ENCODE measurements at places on chromosomes 13 and 19.

- H3K27me3 ChIP-seq, result no peaks in the 10 kb centered on the region
- DNase-seq, result peak; percentile 31
- H3K4me3 ChIP-seq, result peak overlapping the region; percentile 10
- peaks cover 42% of the 10 kb centered on the region for H3K4me1 ChIP-seq
Observed at GRCh38 chr19:13164343-13165161, 14.3 kb downstream of the IER2 start.

- no peak for DNase-seq
- no peaks in the 10 kb centered on the region for H3K4me1 ChIP-seq
- H3K27me3 ChIP-seq, result no peaks in the 10 kb centered on the region
- no peak overlapping the region for H3K4me3 ChIP-seq
Observed at GRCh38 chr19:10945264-10945663, 15.6 kb upstream of the SMARCA4 start.

- H3K4me3 ChIP-seq, result no peak overlapping the region
- H3K27me3 ChIP-seq, result no peaks in the 10 kb centered on the region
- peaks cover 95% of the 10 kb centered on the region for H3K36me3 ChIP-seq
- H3K4me1 ChIP-seq, result no peaks in the 10 kb centered on the region
- DNase-seq, result no peak
Observed at GRCh38 chr19:19655051-19655594, 8.4 kb downstream of the ATP13A1 start.

DNA sequence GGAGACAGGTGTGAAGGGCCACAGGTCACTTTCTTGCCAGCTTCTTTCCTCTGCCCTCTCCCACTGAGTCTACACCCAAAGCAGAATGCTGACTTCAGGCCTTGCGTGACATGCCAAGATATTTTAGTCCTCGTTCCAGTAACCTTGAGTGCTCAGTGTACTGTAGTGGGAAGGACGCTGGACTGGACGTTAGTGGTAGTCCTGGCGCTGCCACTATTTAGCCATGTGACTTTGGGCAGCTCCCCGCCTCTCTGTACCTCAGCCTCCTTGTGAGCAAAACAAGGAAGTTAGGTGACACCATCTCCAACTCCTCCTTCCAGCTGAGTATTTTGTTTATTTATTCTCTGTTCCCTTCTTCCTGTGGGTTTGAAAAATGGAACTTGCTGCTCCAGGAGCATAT is 86.1 kb downstream of the FRY start:
- H3K4me1 ChIP-seq, result no peaks in the 10 kb centered on the region
- H3K27me3 ChIP-seq, result no peaks in the 10 kb centered on the region
- H3K4me3 ChIP-seq, result no peak overlapping the region
- no peak overlapping the region for H3K27ac ChIP-seq

GRCh38 chr19:1789261-1790041 is 22.6 kb downstream of the ATP8B3 start:
- no peak overlapping the region for H3K27ac ChIP-seq
- no peaks in the 10 kb centered on the region for H3K27me3 ChIP-seq
- no peak for DNase-seq
- H3K4me3 ChIP-seq, result no peak overlapping the region

DNA sequence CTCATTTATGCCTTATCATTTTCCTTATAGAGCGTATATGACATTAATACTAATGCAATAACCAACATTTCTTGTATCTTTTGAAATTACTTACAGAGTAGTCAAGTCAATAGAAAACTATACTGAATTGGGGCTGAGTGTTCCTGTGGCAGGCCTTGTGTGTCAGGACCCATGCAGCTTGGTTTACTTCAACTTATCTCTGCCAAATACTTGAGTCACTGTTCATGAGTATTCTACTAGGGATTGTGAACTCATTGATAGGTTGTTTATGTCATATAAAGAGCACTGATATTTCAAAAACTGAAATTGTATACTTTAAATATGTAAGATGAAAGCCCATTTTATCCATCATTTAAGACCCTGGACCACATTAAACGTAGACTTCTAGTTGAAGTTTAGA is 688.6 kb upstream of the SLITRK1 start:
- H3K27me3 ChIP-seq, result no peaks in the 10 kb centered on the region
- no peaks in the 10 kb centered on the region for H3K4me1 ChIP-seq
- no peak overlapping the region for H3K4me3 ChIP-seq
- H3K36me3 ChIP-seq, result no peaks in the 10 kb centered on the region
- no peak overlapping the region for H3K27ac ChIP-seq
- DNase-seq, result no peak

GRCh38 chr19:36025541-36025940 is 7.1 kb downstream of the CLIP3 start:
- no peak overlapping the region for H3K4me3 ChIP-seq
- no peaks in the 10 kb centered on the region for H3K4me1 ChIP-seq
- DNase-seq, result no peak
- no peak overlapping the region for H3K27ac ChIP-seq
- H3K27me3 ChIP-seq, result no peaks in the 10 kb centered on the region
- peaks cover 20% of the 10 kb centered on the region for H3K36me3 ChIP-seq

DNA sequence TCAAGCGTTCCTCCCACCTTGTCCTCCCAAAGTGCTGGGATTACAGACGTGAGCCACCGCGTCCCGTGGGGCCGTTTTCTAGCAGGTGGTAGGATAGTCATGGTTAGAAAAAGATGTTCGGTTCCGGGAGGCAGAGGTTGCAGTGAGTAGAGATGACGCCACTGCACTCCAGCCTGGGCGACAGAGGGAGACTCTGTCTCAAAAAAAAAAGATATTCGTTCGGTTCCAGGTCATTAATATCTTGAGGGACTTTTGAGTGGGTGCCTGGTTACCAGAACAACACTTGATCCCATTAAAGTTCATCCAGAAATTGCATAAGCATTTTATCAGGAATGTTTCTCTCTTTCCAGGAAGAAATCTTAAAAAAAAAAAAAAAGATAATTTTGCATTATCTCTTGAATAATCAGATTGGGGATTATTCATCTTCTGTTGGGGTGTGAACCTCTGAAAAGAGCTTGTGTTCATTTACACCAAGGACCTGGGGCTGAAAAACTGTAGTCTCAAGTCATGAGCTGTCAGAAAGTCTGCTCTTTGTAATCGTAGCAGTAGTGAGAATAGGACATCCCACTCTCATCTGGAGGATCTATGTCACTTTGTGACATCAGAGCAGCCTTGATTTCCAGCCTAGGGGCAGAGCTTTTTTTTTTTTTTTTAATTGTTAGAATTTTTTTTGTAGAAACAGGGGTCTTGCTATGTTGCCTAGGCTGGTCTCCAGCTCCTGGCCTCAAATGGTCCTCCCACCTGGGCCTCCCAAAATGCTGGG is 1.0 kb upstream of the ETHE1 start:
- peaks cover 20% of the 10 kb centered on the region for H3K4me1 ChIP-seq
- H3K36me3 ChIP-seq, result no peaks in the 10 kb centered on the region
- H3K27ac ChIP-seq, result no peak overlapping the region
- DNase-seq, result no peak
- no peak overlapping the region for H3K4me3 ChIP-seq
- no peaks in the 10 kb centered on the region for H3K27me3 ChIP-seq

DNA sequence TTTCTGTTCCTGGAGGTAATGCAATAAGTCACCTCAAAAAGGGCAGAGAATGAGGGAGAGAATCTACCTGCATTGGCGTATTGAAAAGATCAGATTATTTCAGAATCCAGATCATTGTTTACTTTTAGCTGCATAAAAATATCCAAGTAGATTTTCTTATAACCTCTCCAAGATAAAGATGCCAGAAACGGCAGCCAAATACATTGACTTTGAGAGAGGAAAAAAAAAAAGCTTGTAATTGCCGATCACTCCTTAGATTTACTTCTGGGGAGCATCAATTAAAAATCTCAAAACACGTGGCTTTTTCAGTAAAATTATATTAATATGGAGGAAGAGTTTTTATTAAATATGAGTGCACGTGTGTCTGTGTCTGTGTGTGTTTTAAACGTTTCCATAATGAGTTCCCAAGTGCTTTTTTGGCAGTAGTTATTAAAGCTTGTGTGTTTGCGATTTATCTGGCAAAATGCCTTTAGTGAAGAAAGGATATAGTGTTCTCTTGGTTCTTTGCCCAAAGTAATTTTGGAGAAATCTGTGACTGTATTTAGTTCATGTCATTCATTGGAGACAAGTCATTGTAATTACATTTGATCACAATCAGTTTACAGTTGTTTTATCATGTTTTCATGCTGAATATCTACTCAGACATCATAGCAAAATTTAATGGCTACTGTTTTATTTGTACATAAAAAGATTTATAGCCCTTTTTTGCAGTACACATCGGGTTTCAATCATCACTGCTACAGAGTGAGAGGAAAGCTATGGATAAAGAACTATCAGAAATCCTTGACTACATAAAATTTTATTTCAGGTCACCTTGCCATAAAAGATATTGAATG is 176.1 kb downstream of the TM9SF2 start:
- no peak overlapping the region for H3K4me3 ChIP-seq
- no peaks in the 10 kb centered on the region for H3K36me3 ChIP-seq
- no peaks in the 10 kb centered on the region for H3K27me3 ChIP-seq
- no peaks in the 10 kb centered on the region for H3K4me1 ChIP-seq
- DNase-seq, result no peak

DNA sequence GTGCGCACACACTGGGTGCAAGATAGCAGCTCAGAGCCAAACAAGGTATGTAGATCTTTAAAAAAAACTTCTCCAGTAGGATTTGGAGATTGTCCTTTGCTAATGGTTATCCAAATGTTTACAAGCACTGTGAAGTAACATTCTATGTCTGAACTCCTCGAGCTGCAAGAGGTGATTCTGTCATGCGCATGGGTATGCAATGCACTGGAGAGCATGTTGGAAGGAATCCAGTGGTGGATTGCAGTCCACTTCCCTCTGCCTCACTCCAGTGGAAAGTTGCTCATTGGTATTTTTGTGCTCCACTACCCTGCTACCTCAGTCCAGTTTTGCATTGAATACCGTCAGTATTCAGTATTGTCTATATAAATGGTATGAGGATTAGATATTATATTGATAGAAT is 132.1 kb downstream of the ATP8A2 start:
- H3K4me1 ChIP-seq, result no peaks in the 10 kb centered on the region
- no peak for DNase-seq
- H3K27me3 ChIP-seq, result no peaks in the 10 kb centered on the region
- no peak overlapping the region for H3K27ac ChIP-seq

GRCh38 chr13:23411706-23412105 is 21.8 kb downstream of the SACS start:
- H3K4me1 ChIP-seq, result no peaks in the 10 kb centered on the region
- H3K27ac ChIP-seq, result no peak overlapping the region
- H3K4me3 ChIP-seq, result no peak overlapping the region
- no peaks in the 10 kb centered on the region for H3K36me3 ChIP-seq
- no peak for DNase-seq
- no peaks in the 10 kb centered on the region for H3K27me3 ChIP-seq

DNA sequence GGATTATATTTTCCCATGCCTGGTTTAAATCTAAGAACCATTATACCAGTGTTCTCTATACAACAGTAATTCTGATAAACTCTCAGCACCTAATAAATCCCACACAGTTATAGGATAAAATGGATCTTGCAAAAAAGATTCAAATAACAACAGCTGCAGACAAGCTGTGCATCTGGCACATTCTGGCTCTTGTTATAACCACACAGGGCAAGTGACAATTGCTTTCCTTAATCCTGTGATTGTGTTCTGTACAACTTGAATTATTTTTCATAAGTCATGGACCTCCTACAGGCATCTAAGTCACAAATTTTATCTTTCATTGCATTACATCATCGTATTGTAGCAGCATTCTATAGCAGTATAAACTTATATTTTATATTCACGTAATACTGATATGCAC is 948.3 kb downstream of the SLITRK1 start:
- H3K27me3 ChIP-seq, result no peaks in the 10 kb centered on the region
- H3K36me3 ChIP-seq, result no peaks in the 10 kb centered on the region
- DNase-seq, result no peak
- no peak overlapping the region for H3K27ac ChIP-seq
- H3K4me3 ChIP-seq, result no peak overlapping the region

DNA sequence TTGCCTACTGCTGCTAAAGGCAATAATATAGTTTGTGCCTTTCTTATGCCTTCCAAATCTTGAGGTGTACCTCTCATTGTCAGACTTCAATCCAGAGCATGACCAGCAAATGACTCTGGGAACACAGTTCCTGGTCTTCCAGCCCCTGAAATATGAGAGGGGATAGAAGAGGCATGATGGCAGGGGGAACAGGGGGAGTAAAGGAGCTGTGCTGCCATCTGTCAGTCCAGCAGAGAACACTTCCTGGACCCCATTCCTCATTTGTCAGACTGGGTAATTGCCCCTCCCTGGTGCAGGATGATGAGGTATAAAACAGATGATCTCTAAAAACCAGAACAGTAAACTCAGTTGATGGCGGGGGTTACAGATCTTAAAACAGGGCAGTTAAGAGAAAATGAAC is 618.7 kb downstream of the DIAPH3 start:
- no peaks in the 10 kb centered on the region for H3K36me3 ChIP-seq
- H3K4me1 ChIP-seq, result no peaks in the 10 kb centered on the region
- DNase-seq, result no peak
- H3K27me3 ChIP-seq, result no peaks in the 10 kb centered on the region
- no peak overlapping the region for H3K27ac ChIP-seq

DNA sequence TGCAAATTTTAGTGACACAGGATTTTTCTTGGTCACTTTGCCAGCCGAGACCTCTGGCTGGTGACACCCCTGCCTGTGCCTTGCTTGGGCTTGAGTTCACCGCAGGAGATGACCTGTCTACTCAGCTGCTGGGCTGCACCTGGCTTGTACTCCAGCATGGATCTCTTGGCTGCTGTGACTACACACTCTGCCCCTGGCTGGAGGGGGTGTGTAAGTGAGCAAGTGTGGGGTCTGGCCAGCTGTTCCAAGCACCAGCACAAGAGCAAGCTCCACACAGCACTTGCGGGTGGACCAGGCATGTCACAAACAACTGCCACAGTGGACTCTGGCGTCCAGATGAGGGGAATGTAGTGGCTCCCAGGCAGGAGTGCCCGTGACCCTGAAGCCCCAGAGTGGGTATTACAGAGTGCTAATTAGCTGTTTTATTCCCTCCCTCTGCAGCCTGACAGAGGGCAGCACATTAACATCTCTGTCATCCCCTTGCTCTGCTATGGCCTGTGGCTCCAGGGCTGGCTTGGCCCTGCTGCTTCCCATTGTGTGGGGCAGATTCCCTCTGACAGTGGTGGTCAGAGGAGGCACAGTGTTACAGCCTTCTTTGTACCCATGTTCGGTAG is 1387.2 kb downstream of the OLFM4 start:
- H3K4me1 ChIP-seq, result no peaks in the 10 kb centered on the region
- H3K36me3 ChIP-seq, result no peaks in the 10 kb centered on the region
- DNase-seq, result no peak
- no peak overlapping the region for H3K27ac ChIP-seq
- H3K4me3 ChIP-seq, result no peak overlapping the region
- no peaks in the 10 kb centered on the region for H3K27me3 ChIP-seq

- H3K27me3 ChIP-seq, result no peaks in the 10 kb centered on the region
- no peaks in the 10 kb centered on the region for H3K4me1 ChIP-seq
- no peaks in the 10 kb centered on the region for H3K36me3 ChIP-seq
- H3K4me3 ChIP-seq, result no peak overlapping the region
- no peak overlapping the region for H3K27ac ChIP-seq
- DNase-seq, result no peak
Observed at GRCh38 chr13:75749407-75749806, 113.3 kb downstream of the LMO7 start.

Data from trophoblast cell (in vitro differentiated cells and primary cell).